T-helper 17 cell (primary cell): ENCODE measurements at places on chromosomes 2 and 18. TPM values are rescaled to one million over a fixed set of nuclear protein-coding genes. Genes with fewer than 3 reads are reported as not detected.

ZNG1B gene
- total RNA-seq, result 33.3 TPM

NOSTRIN gene
- not detected for total RNA-seq

ELOA2 gene
- not detected for total RNA-seq

MAIP1 gene
- total RNA-seq, result 19.8 TPM

DNA sequence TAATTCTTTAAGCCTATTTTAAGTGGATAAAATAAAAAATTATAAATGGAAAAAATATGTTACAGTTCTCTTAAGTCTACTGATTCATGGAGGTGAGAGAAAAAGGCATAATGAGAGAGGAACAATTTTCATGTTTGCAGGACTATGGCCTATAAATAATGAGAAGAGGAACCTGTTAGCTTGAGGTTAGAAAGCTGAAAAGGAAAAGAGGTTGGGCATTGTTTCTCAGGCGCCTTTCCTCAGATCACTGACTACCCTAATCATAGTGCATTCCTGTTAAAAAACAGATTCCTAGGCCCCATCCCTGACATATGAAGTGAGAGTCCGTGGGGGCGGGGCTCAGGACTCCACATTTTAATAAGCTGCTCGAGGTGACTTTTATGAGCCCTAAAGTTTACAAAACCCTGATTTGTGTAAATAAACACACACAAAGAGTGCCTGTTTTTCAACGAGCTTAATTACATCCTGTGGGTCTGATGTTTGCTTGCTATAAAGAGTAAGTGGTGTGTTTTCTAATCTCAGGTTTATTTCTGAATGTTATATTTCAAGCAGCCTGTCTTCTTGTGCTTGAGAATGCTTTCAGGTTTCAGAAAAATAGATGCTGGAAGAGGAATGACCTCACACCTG, 335.5 kb downstream of the CLIP4 start:
- H3K36me3 ChIP-seq, result no peaks in the 10 kb centered on the region
- DNase-seq, result no peak
- H3K27ac ChIP-seq, result no peak overlapping the region
- H3K4me1 ChIP-seq, result peaks cover 2% of the 10 kb centered on the region
- peaks cover 58% of the 10 kb centered on the region for H3K27me3 ChIP-seq

DNA sequence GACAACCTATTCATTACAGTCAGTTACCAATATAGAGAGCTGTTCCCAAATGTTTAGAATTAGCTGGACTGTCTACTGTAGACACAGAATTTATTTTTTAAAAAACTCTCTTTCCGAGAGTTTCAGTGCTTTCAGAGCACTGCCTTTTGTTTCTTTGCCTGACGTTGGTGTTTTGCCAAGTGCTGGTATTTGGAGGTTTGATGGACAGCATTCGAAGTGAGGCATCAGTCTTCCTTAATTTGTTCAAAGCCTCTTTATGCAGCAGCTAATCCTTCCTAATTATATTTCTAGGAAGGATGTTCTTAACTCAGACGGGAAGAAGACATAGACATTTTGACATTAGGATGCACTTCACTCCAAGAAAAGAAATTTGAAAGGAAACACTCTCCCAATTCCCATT, 83.2 kb downstream of the LTBP1 start:
- H3K27me3 ChIP-seq, result peaks cover 19% of the 10 kb centered on the region
- no peak for DNase-seq
- no peak overlapping the region for H3K4me3 ChIP-seq
- H3K4me1 ChIP-seq, result no peaks in the 10 kb centered on the region

DNA sequence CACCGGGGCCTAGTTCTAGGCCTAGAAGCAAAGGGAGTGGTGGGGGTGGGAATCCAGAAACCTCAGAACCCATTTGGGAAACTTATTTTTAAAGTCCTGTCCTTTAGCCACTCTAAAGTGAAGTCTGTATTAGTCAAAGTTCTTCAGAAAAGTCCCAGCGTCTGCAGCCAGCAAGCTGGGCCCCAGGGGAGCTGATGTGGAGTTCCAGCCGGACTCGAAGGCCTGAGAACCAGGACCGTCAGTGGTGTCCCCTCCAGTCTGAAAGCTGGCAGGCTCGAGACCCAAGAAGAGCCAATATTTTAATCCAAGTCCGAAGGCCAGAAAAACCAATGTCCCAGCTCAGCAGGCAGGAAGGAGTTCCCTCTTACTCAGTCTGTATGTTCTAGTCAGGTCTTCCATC, 32.4 kb downstream of the ID2 start:
- H3K27ac ChIP-seq, result no peak overlapping the region
- DNase-seq, result no peak
- H3K27me3 ChIP-seq, result peaks cover 17% of the 10 kb centered on the region
- no peaks in the 10 kb centered on the region for H3K36me3 ChIP-seq
- H3K4me1 ChIP-seq, result no peaks in the 10 kb centered on the region

DNA sequence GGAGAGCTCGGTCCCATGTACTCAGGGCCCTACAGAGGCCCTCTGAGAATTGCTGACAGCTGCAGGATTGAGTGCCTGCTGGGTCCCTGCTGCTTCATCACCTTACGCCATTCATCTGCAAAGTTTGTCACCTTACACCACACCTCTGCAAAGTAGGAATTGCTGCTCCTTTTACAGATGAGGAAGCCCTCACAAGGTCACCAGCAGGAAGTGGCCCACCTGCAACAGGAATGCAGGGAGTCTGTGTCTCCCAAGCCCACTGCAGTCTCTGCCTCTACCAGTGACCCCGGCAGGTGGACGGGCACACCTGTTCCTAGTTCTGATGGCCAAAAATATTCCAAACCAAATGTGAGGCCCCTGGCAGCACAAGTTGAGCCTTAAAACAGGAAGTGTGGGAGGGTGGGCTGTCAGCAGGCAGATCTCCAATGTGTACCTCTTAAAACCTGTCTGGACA, 441.4 kb downstream of the NBAS start:
- H3K36me3 ChIP-seq, result no peaks in the 10 kb centered on the region
- DNase-seq, result no peak
- H3K4me3 ChIP-seq, result no peak overlapping the region
- no peaks in the 10 kb centered on the region for H3K4me1 ChIP-seq
- no peak overlapping the region for H3K27ac ChIP-seq

DNA sequence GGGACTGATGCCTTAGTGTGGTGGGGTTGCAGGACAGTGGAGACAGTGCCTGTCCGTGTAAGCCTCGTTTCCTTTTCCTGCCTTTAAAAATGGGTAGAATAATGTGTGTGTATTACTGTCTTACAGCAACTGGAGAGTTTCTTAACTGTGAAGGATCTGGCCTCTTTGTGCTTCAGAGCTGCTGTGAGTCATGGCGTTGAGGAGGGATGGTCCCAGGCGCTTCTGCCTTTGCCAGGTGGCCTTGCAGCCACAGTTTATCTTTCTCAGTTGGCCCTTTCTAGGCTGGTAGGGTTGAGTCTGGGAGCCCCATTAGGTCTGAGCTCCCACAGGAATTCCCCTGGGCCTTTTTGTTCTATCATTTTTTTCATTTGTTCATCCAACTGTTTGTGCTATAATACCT, 9.2 kb downstream of the PRADC1 start:
- no peak overlapping the region for H3K4me3 ChIP-seq
- no peaks in the 10 kb centered on the region for H3K36me3 ChIP-seq
